ENCODE measurements at places on chromosomes 7 and 10.

DNA sequence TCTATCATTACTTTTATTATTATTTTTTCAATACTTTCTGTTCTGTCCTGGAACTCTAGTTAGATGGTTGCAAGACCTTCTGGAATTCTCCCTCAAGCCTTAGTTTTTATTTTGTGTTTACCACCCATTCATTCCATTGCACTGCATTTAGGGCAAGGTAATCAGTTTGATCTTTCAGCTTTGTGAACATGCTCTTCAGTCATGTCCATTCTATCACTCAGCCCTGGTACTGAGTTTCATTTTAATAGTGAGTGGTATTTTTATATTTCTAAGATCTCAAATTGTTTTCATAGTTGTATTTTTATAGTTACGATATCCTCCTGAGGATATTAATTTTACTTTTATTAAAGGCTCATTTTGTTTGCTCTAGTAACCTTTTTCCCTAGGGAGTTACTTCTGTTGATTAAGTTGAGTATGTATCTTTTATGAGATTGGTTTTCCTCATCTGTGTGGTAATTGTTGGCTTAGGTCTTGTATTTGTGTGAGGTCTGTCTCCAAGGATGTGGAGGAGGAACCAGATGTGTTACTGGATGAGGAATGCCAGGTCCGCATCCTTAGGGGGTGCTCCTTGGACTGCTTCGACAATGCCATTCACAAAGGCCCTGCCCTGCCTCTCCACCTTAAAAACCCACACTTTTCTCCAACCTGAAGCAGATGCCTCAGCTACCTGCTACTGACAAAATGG, 46.7 kb upstream of the RAB18 start:
- no peak for DNase-seq

- DNase-seq: peak; percentile 37
Measured at GRCh38 chr7:2603044-2603965, 28.5 kb upstream of the TTYH3 start.

- no peak for DNase-seq
Measured at GRCh38 chr10:95697429-95697828, 3.7 kb upstream of the TCTN3 start.

DNA sequence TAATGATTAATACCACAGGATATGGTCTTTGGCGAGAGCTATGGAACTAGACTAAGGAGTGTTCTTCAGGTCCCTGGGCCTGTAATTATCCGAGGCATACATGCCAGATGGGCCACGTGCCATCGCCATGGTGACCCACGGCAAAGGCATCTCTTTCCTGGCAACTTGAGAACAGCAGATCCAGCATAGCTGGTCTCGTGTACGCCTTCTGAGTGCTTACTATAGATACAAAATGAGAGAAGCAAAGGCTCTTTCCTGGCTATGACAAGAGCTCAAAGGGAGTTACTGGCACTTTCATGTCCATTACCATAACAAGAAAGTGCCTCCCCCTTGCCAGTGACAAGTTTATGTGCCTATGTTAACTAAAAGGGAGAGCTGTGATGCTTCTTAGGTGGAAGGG, 26.0 kb upstream of the GLI3 start:
- peak; percentile 71 for DNase-seq

- DNase-seq: no peak
Measured at GRCh38 chr10:29687421-29688164, 52.8 kb upstream of the SVIL start.

DNA sequence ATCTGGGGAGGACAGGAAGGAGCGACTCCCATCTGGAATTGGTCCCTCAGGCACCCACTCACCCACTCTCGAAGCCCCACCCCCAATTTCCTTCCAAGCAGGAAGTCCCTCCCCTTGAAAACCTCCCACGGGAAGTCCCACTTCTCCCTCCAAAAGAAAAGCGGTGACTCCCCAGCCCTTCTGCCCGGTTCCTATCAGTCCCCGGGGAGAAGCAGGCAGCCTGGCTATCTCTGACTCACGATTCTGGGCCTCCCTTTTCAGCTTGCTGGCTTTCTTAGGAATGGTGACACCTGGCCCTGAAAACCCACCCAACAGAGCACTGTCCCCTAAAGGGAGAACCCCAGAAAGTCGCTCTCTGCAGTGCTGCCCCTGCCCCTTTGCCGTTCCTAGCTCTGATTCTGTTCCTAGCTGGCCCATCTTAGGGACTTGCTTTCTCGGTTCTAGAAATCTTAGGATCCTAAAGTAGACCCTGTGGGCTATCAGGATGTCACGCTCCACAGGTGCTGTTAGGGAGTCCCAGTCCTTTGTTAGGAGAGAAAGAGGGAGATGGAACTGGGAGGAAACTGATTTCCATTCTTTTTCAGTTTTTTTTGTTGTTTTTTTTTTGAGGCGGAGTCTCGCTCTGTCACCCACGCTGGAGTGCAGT, 6.0 kb downstream of the TSC22D4 start:
- no peak for DNase-seq

DNA sequence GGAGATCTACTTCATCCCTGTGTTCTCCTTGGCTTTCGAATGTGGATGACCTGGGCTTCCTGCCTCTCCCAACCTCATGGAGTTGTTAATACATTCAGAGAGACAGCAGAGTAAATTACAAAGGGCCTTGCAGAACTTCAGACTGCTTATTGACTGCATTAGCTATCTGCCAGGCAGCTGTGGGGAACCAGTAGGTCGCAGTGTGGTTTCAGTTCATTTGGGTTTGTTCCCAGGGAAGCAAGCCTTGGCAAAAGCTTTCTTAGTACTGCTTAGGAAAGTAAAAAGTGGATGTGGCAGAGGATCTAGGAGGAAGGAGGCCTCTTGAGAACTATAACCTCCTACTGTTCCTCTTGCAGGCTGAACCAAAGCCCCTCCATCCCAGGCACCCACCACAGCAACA, 9.2 kb downstream of the NPFFR1 start:
- DNase-seq: no peak

DNA sequence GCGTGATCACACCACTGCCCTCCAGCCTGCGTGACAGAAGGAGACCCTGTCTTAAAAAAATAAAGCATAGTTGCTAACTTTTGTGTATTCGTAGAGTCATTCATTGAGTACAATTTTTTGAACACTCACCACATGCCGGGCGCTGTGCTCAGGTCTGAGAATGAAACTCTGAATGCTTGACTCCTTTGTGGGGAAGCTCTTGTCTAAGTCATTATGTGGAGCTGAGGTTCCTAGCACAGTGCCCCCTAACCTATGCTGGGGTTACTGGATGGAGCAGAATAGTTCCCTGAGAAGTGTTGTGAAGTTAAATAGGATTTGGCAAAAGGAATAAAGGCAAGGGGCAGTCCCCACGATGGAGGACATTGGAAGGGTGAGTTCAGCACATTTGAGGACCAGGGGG, 123.3 kb downstream of the CELF2 start:
- DNase-seq: no peak

DNA sequence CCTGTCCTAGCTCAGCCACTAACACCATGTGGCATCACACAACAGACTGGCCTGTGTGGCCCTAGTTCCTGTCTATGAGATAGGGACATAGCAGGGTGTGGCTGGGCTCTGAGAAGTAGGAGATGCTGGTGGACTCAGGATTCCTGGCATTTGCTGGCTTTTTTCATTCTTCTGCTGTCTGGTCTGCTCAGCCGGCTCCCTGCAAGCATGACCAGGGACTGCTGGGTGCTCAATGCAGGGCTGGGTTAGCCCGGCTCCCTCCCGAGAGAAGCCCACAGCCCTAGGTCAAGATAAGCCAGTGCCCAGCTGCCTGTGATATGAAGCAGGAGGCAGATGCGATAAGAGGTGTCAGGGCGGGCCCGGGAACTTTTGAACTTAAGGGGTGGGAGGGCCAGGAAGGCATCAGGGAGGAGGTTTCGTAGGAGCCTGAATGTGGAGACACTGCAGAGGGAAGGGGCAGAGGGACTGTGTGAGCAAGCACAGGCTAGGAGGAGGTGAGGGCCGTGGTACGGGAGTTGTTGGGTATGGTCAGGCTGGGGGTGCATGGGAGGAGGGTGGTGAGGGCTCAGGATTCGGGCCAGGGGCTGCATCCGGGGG, 3.5 kb downstream of the AQP1 start:
- DNase-seq: no peak

DNA sequence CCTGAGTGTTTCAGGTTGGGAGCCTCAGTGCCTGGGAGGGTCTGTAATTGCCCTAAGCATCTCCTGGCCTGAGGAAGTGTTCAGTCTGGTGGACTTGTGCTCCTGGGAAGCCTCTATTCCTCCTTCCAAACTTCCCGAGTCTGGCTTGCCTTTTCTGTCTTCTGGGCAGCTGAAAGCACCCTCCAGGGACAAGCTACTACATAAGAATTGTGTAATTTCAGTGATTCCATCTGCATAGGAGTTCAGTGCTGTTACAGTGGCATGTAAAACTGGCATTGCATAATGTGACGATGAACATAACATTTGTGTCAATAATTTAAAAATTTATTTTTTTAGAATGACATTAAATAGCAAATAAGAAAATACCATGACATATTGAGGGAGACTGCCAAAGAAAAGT, 109.3 kb downstream of the AOAH start:
- DNase-seq: no peak

DNA sequence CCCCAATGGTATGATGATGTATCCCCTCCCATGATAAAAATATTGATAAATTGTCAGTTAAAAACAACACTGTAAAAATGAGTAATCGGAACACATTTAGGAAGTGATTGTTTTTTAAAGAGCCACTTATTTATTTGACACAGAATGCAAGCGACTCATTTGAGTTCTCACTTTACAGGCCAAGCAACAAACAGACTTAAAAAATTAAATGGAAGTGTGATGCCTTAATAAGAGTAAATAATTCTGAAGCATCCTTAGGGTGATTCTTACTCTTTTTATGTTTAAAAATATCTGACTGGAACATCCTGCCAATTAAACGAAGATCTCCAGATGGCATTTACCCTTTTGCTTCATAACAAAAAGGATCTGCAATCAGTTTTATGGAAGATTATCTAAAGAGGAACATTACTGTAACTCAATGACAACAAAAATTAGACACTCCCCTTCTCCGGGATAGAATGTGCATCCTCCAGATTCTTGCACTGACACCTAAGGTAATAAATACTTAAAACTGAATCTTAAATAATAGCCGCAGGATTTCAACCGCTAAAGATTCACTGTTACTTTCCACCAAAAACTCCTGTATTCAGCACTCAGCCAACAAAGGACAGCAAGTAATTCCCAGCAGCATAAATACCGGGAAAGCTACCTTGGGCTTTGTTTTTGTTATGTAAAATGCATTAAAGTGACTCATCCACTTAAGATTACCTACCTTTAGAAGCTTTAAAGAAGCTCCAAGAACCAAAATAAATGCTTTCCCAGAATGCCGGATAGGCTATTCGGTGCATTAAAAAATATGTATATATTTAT, 1.7 kb downstream of the CACNA2D1 start:
- DNase-seq: peak; percentile 45

DNA sequence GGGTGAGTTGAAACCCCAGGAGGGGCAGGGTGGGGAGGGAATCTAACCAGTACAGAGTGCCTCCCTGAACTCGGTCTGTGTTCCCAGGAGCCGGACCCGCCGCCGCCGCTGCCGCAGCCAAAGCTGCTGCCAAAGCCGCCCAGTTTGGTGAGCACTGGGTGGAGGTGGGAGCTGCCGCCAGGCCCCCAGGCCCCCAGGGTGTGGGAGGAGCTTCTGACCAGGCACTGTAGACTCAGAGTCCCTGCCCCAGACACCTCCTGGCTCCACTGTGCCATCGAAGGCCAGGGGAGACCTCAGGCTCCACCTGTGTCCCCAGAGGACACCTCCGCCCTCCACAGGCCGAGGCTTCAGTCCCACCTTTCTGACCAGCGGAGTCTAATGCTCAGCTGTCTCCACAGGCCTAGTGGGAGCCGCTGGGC, 20.4 kb upstream of the LIMK1 start:
- no peak for DNase-seq

DNA sequence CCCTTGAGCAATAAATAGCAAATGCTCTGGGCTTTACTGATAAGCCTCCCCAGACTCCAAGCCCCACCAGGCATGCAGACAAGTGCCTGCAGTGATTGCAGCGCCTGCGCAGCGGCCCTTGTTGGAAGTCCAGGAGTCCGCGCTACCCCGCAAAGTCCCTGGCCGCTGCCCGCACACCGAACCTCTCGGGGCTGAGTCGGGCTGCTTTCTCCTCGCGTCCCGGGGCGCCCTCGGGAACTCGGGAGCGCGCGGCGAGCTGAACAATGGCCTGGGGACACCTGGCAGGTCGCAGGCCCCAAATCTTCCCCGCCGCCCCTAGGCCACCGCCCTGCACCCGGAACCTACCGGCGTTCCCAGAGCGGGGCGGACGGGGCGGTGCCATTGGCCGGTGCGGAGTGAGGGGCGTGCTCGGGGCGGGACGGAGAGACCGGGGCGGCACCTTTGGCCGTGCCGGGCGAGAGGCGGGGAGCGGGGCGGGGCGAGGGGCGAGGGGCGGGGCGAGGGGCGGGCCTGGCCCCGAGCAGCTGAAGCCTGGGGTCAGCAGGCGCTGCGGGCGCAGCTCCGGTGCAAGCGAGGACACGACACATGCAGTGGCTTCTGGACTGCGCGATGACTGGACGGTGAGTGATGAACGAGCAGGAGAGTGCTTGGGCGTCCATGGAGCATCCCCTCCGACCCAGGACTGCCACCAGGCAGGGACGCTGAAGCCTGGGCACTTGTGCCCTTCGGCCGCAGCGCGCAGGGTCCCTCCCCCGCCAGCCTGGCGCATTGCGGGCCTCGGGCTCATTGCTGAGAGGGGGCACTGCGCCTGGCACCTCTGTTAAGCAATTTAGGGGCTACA, at the start of gene RASSF4:
Gene RASSF4, plus strand, starts transcription at position 556 of the 841 bp plus-strand sequence. CDS start 10,401 bp downstream, outside the sequence.
- DNase-seq: peak; percentile 94

GRCh38 chr10:78314651-78315050, 281.0 kb downstream of the RPS24 start:
- no peak for DNase-seq

GRCh38 chr7:12788591-12788990, 101.2 kb downstream of the ARL4A start:
- DNase-seq: no peak

- DNase-seq: no peak
Measured at GRCh38 chr7:105691082-105691679, 109.9 kb upstream of the EFCAB10 start.

- DNase-seq: no peak
Measured at GRCh38 chr7:99409806-99410205, 1.0 kb downstream of the BUD31 start.

DNA sequence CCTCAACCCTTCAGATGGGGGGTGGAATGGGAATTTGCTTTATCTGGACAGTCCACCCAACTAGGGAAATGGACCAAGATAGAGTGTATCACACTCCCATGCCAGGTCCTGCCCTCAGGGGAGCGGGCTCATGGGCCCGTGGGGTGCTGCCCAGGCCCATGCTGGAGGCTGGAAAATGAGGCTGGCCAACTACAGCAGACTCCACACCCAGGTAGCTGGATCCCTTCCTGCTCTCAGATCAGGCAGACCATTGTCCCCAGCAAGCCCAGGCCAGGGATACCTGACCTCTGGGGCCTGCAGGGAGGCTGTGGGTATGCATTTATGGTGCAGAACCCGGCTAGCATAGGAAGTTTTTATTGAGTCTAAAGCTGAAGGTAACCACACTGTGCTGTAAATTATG, 162.4 kb downstream of the TCERG1L start:
- DNase-seq: no peak
